ENCODE measurements at places on chromosomes 3 and 15.

DNA sequence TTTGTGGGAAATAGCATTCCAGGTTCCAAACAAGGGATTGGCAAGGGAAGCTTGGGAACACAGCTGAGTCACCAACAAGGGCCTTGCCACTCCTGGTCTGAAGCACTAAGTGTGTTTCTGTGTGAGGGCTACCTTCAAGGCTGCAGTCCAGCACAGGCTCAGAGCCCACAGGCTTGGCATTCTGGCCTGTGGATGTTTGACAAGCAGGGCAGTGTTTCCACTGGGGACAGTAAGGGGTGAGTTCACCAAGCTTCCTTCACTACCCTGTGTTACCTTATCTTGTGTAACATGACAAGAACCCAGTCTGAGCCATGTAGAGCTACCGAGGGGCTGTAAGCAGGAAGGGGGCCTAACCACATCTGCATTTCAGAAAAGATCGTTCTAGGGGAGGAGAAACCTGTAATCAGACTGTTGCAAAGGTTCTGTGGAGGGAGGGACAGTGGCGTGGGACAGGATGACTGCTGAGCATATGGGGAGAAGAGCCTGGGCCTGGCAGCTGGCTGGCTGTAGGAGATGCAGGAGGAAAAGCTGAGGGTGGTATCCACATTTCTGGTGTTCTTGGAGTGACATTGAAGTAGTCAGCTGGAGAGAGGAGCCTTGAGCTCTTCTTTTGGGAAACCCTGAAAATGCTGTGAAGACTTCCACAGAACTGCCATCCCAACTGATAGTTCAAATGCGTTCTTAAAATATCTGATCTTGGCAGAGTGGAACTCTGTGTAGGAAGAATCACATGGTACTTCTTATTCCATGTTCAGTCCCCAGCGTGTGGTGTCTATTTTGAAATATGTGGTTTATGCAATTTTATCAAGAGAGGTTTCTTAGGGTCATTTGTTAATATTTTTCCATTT is 61.3 kb downstream of the CTDSPL start:
- no peak for DNase-seq

- DNase-seq: no peak
Measured at GRCh38 chr15:41880156-41880877, 13.5 kb downstream of the SPTBN5 start.

DNA sequence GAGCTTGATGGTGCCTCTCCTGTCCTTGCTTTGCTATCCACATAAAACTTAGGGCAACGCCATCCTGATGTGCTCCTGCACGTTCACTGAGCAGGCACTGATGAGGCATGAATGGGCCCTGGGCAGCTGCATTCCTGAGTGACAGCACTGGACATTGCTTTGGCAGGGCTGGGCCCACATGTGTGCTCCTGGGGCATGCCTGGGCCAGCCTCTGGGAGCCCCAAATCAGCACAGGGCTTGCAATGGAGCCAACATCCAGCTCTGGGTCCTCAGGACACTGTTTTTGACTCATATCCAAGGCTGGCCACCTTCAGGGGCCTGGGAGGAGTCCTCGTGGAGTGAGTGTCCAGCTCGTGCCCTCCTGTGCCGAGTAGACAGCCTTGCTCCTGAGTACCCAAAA is 5.9 kb upstream of the TKT start:
- DNase-seq: no peak

DNA sequence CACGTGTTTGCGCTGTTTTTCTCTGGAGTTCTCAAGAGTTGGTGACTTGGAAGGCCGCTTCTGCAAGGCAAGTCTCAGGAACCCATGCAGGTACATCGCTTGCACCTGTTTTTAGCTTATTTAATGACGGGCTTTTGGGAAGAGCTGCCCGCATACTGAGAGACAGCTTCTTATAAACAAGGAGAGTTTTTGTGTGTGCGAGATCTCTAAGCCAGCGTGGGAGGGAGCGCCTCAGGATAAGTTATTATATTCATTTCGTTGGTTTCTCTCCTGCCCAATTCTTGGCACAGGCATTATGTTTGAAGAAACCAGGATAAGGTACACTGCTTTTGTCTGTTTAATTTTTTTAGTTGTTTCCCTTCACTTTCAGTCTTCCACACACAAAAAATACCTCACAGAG is 11.4 kb upstream of the SACM1L start:
- no peak for DNase-seq

DNA sequence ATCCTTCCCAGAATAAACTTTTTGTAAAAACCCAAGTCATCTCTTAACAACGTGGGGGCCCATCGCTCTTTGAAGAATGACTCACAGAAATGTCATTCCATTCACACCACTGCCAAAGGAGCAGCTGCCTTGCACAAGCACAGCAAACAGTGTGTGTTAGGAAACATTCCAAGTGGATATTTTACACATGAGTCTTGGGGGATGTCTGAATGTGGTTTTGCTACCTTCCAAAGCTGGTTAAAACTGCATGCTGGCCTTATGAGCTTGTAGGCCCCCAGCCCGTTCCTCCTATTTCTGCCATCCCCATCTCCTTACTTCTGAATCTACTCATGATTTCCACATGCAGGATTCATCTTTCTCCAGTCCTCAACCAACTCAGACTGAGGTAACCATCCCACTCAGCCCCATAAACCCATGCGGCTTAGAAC is 130.8 kb downstream of the CPNE4 start:
- DNase-seq: no peak

DNA sequence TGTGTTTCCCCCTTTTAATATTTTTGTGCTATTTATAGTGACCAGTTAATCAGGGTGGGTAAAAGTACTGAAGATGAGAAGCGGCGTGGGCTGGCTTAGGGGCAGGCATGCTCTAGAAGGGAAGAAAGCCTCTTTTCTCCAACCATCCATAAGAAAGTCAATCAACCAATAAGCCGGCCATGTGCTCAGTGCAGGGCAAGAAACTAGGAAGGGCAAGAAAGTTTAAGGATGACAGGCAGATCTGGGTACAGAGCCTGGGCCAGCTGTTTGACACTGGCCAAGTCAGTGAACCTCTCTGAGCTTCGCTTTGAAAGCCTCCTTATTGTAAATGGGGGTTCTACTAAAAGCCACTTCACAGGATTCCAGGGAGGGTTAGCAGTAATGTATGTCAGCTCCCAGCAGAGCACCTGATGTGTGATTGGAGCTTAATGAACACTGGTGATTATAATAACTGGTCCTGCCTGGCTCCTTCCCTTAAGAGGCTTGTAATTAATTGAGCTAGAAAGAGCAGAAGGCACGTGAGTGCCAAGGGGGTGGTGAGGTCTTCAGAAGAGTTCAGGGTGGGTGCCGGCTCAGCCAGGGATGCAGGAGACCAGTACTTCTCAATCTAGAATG is 5.7 kb upstream of the CHRNA3 start:
- no peak for DNase-seq

DNA sequence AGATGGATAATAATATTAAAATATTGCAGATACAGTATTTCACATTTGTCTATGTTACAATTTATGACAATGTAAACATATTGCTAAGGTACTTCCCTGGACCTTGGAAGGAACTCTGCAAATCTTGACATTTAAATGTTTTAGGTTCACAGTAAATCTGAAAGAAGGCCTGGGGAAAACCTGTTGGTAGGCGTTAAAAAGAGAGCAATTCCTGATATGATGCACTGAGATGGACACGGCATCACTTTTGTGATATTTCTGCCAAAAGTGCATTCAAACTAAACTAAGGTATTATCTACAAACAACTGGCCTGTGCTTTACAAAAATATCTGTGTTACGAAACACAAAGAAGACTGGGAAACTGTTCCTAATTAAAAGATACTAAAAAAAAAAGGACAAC is 6.1 kb upstream of the TP63 start:
- no peak for DNase-seq

DNA sequence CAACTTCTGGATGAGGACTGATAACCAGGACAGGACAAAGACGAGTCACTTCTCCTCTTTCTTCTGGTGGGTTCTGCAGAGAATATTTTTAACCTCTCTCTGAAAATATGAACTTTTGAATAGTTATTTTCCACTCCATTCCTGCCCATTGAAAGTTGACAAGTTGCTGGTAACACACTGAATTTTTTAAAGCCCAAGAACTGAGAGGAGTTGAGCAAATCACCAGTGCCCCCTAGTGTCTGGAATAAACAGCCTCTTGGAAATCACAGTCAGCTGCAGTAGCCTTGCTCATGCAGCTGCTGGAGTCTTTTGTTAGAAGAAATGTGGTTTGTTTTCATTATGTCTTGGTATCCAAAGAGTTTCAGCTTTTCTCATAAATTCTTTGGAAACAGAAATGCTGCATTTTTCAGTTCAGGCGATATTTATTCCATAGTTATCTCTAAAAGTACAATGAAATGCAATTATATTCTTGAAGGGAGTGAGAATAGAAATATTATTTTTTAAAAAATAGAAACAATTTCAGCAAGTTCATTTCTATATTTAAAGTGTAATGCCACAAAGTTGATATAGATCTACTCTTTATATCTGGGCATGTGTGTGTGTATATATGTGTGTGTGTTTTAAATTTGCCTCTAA is 741.0 kb upstream of the CBLB start:
- peak; percentile 89 for DNase-seq

- DNase-seq: no peak
Measured at GRCh38 chr3:52561028-52561747, 24.8 kb downstream of the UQCC5 start.

DNA sequence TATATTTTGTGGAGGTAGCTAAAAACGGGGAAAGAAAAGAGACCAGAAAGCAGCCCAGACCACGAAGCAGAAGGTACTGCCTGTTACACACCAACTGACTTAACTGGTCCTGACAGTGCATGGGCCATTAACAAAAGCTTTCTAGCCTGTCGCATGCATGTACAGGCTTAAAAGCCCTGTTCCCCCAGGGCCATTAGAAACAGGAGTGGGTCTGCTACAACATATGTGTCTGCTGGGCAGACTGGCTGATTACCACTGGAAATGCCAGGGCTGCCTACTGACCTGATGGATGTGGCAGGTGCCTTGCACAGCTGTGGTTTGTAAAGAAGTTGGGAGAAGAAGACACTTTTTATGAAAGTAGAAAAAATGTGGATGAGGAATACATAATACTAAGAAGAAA is 137.4 kb downstream of the GAP43 start:
- peak; percentile 19 for DNase-seq

GRCh38 chr15:64751464-64751863 is 23.9 kb downstream of the RBPMS2 start:
- DNase-seq: no peak
